ENCODE measurements at places on chromosomes 3 and 15.

DNA sequence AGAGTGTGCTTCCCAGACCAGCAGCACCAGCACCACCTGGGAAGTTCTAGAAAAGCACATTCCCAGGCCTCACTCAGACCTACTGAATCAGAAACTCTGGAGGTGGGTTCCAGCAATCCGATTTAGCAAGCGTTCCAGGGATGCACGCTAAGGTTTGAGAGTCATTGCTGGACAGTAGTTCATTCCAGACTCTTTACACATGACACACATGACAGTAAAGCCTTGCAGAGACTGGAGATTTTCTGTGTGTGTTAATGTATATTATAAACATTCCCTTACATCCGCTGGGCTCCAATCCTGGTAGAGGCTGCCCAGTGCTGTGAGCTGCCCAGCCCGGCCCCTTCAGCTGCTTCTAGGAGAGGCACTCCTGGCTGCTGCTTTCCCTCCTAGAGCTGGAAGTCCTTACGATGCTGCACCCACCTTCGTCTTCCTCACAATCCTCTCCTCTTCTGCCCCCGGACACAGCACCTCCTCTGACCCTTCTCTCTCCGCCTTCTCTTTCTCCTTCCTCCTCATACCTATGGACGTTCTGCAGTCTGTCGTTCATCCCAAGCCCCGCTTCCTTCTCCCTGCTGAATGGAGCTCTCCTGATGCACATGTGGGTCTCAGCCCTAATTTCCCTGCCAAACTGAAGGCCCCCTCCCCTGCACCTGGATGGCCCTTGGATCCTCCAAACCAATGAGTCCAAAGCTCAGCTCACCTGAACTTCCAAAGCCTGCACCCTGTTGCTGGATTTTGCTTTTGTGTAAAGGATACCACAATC is 44.4 kb downstream of the ITGA11 start:
- no peak for DNase-seq

DNA sequence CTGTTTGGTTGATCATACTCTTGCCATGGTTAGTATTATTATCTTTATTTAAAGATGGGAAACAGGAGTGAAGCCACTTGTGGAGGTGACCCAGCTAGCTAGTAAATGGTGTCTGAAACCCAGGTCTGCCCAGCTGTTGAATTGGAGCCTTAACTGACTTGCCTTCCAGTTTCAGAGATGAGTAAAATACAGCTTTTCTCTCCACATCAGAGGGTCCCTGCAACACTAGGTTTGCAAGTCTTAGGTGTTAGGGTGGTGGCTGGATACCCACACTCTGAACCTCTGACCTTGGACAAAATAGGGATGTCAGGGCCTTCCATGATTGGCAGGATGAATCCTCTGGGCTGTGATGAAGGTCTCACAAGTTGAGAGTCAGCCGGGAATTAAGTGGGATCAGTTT is 4.1 kb downstream of the FLNB start:
- DNase-seq: no peak

DNA sequence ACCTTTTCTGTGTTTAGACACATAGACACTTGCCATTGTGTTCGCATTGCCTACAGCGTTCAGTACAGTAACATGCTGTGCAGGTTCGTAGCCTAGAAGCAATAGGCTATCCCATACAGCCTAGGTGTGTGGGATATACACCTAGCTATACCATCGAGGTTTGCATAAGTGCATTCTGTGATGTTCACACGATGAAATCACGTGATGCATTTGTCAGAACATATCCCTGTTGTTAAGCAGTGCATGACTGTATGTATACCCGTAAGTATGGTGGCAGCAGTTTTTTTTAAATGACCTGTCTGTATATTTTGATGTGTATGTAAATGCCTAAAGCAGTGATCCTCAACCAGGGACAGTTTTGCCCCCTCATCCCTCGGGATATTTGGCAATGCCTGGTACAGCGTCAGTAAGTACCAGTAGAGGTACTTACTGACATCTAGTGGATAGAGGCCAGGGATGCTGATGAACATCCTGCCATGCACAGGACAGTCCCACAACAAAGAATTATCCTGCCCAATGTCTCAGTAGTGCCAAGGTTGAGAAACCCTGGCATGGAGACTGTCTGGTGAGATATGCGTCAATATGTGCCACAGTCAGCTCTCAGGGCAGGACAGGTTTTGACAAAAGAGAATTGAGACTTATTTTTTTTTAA is 129.1 kb downstream of the HCN4 start:
- peak; percentile 4 for DNase-seq

DNA sequence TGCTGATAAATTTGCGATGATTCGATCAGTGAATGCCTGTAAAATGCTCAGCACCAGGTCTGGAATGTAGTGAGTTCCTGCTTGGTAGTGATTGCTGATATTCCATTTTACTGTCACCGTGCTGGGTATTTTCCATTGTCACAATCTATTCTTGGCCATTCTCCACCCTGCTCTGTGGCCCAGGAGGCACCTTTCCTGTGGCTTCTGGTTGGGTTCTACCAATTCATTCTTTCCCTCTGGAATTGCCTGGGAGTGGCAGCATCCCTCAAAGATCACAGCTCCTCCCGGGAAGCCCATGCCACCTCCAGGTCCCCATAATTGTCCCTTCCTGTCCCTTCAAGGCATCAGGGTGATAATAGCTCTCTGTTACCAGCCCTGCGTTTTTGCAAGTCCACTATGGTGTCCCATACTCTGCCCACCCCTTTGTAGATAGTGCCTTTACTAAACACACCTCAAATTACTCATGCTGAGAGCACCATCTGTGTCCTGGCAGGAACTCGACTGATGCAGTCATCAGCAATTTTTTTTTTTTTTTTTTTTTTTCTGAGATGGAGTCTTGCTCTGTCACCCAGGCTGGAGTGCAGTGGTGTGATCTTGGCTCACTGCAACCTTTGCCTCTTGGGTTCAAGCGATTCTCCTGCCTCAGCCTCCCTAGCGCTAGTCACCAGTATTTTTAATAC is 177.8 kb upstream of the PROK2 start:
- DNase-seq: no peak

DNA sequence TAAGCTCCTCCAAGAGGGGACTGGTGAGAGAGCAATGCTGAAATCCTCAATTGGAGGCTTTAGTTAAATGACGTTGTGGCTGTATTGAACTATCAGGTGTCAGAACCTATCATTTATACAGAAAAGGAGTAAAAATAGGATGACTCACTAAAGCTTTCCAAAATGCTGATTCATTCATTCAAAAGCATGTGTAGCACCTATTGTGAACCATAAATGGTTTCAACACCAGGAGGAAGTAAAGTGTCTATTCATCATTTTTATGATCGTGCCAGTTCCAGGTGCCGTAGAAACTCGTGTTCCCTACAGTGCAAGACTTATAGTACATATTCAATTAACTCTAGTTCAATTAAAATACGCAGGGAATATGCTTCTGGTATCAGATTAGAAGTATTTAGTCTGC is 66.5 kb upstream of the ARRDC4 start:
- DNase-seq: no peak

DNA sequence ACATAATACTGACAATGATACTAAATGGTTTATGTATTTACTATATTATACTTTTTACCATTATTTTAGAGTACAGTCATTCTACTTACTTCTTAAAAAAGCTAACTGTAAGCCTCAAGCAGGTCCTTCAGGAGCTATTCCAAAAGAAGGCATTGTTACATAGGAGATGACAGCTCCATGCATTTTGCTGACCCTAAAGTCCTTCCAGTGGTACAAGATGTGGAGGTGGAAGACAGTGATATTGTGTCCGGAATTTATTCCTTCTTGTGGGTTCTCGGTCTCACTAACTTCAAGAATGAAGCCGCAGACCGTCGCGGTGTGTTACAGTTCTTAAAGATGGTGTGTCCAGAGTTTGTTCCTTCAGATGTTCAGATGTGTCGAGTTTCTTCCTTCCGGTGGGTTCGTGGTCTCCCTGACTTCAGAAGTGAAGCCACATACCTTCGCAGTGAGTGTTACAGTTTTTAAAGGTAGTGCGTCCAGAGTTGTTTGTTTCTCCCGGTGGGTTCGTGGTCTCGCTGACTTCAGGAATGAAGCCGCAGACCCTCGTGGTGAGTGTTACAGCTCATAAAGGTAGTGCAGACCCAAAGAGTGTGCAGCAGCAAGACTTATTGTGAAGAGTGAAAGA is 20.9 kb downstream of the AVEN start:
- DNase-seq: no peak

GRCh38 chr3:187522293-187522692 is 147.9 kb downstream of the SST start:
- DNase-seq: no peak

DNA sequence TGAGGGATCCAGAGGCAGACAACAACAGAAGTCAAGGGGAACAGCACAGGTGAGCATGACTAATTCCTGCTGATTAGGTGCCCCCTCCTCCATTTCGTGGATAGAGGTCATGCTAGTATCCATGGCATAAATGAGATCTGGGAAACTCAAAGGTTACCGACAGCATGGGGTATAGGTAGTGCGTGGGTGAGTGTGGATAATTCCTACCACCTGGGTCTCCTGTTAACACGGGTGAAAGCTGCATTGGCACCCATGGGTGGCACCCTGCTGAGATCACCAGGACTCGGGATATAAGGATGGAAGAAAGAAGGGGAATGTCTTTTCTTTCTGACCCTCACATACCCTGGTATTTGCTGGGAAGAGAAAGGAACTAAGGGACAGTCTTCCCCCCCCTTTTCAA is 14.4 kb upstream of the CHST2 start:
- DNase-seq: no peak

DNA sequence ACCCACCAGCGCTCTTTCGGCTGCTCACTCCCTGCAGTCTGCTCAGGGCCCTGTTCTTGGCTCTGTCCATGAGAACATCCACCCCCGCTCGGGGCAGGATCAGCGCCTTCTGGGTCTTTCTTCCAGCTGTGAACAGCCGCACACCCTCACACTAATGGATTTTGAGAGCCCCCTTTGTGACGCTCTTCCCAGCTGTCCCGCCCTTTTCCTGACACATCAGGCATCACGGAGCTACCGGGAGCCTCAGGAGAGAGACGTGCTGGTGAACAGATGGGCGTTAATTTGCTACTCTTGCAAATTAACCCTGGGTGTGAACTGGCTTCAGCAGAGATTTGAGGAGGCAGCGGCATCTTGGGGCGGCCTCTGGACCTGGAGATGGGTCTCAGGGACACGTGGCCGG is 113.0 kb downstream of the TMEM266 start:
- DNase-seq: no peak

- DNase-seq: peak; percentile 34
Measured at GRCh38 chr3:182829761-182830405, 36.6 kb downstream of the ATP11B start.

DNA sequence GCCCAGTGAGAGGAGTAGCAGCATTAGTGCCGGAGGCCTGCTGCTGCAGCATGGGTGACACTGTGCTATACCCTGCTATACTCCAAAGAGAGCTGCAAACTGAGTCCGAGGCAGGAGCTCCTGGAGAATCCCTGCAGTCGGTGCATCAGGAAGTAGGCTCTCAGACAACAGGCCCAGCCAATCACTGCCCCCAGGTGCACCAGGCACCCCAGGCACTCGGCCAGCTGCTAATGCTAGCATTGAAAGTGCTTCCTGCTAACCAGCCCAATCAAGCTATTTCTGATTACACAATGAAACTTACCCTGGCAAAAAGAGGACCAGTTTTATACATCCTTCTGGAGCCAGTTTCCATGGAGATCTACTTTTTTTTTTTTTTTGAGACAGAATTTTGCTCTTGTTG is 45.6 kb upstream of the IREB2 start:
- no peak for DNase-seq

DNA sequence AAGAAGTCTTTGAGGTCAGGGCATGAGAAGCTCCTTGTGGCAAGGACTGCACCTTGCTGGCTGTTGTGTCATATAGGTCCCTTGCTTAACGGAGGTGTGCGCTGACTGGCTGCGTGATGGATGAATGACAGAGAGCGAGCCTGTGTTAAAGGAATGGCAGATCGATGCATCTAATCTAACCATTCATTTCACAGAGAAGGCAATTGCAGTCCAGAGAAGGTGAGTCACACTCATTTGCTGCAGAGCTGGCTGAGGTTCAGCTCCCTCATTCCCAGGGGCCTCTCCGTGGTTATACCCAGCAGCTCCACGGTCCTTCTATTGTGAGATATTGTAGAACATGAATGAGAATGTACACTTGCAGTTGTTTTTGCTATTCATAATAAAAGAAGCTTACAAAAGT is 289.3 kb downstream of the EPHB1 start:
- DNase-seq: no peak

GRCh38 chr3:52836986-52837385 is 2.2 kb upstream of the MUSTN1 start:
- DNase-seq: no peak

DNA sequence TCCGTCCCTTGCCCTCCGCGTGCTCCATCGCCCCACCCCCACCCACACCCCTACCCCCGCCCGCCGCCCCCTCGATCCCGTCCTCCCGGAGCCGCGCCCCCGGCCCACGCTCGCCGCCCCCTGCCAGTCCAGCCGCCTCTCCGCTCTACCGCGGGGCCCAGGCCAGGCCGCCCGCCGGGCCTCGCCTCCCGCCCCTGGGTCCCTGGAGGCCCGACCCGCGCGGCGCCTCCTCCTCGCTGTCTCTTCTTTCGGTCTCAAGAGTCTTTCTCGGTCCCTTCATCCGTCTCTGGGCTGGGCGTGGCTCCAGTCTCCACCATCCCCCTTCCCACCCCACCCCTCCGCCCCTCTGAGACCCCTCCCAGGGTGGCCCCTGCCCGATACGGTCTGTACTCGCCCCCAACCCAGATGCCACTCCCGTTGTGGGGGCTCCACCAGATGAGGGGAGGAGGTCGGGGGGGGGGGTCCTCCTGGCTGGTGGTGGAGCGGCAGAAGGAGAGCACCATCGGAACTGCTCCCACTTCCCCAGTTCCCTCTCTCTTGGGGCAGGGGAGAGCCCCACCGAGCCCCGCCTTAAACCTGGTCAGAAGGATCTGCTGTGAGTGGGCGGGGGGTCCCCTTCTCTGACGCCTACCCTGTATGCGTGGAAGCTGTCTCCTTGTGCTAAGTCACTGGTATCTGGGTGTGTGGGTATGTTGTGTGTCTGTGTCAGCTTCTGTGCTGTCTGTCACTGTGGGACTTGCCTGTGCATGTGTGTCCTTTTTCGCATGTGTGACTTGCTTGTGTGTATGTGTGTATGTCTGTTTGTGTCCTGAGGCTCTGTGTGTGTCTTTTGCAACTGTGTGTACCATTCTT is 1.0 kb downstream of the PRKCD start:
- peak; percentile 33 for DNase-seq

DNA sequence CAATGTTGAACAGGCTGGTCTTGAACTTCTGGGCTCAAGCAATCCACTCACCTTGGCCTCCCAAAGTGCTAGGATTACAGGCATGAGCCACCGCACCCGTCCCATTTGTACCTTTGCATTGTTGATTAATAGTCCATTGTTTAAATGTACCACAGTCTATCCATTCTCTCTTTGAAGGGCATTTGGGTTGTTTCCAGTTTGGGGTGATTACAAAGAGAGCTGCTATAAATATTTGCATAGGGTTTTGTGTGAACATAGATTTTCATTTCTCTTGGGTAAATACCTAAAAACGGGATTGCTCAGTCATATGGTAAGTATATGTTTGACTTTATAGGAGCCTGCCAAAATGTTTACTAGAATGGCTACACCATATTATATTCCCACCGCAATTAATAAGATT is 13.7 kb upstream of the PTPRG start:
- no peak for DNase-seq

- DNase-seq: no peak
Measured at GRCh38 chr3:103991461-103992115, 1375.1 kb upstream of the ALCAM start.

GRCh38 chr3:59300733-59301132 is 250.9 kb upstream of the CFAP20DC start:
- DNase-seq: no peak

All from trophoblast cell (in vitro differentiated cells and primary cell).